Activated T-cell treated with anti-CD3 and anti-CD28 coated beads for 1 hour (primary cell): ENCODE measurements at places on chromosomes 2 and 18.

DNA sequence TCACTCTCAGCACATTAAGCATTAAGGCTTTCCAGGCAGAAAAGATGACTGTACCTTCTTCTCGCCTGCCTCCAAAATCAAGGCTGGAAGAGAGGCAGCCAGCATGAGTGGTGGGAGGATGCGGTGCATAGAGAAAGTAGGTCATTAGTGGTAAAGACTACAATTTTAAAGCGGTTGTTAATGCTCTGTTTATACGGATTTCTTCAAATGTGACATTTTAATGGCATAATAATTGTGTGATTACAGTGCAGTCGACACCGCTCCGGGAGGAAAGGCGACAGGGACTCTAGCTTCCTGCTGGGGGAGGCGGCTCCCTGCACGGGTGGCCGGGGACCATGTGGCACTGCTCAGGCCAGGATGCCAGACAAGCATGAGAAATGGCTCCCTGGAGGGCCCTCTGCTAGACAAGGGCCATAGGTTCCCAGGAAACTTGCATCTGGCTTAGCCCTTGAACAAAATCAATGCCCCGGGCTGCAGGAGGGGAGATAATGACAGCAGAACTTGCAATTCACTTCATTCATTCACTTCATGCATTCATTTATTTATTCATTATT lies 129.6 kb downstream of the GALNT14 start:
- no peak for DNase-seq

- DNase-seq: no peak
These were observed 216.4 kb downstream of the LPIN1 start for GRCh38 chr2:11962707-11963328.

- DNase-seq: no peak
These were observed 170.0 kb downstream of the PIEZO2 start for GRCh38 chr18:10979411-10979810.

GRCh38 chr2:67792681-67793091 lies 270.1 kb downstream of the C1D start:
- no peak for DNase-seq

DNA sequence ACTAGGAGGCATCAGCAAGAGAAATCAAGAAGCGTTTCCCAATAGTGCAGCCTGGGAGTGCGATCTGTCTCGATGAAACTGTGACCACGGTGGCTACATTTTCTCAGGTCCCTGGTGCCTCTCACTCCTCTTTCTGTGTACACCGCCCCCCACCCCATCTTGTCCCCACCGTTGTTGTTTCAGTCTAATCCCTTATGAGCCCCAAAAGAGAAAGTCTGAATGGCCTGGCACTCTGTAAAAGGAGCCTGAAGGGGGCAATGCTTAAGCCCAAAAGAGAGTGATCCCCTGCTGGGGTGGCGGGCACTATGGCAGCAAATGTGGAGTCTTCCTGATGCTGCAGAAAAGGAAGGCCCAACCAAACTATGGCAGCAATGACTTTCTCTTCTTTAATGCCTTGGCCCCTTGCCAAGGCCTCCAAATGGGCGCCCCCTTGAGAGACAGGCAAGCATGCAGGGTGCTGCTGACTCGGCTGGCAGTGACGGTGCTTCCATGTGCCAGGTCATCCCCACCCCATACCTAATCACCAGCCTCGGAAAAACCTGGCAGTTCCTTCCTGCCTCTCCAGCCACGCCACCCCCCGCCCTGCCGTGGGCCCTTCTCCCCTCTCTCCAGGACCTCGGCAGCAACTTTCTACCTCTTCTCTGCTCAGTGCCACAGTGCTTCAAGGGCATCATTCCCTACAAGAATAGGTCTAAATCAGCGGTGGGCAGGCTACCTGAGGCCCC lies 123.0 kb downstream of the CYP26B1 start:
- DNase-seq: no peak

GRCh38 chr2:205475416-205475768 lies 206.9 kb upstream of the NRP2 start:
- no peak for DNase-seq

DNA sequence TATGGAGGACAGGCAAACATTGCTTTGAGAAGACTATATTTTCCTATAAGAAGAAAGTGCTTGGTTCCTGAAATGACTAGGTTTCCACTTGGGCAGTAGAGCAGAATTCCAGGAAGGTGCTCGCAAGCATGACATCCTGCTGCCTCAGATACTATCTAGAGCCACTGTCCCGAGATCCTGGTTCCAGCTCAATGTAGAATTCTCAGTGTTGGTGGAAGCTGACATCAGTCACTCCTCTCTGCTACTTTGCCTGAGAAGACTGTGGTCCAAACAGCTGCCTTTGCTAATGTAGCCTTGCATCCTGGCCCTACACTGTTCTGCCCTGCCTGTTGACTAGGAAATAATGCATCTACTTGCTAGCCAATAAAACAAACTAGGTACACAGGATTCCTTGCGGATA lies 50.0 kb upstream of the ITGA6 start:
- DNase-seq: no peak

- no peak for DNase-seq
These were observed 139.8 kb downstream of the CLIP4 start for GRCh38 chr2:29255004-29255403.

- DNase-seq: peak; percentile 18
These were observed 537 bp downstream of the AGFG1 start for GRCh38 chr2:227472265-227473121.

- no peak for DNase-seq
These were observed 399.8 kb upstream of the ST6GAL2 start for GRCh38 chr2:107285621-107286299.

DNA sequence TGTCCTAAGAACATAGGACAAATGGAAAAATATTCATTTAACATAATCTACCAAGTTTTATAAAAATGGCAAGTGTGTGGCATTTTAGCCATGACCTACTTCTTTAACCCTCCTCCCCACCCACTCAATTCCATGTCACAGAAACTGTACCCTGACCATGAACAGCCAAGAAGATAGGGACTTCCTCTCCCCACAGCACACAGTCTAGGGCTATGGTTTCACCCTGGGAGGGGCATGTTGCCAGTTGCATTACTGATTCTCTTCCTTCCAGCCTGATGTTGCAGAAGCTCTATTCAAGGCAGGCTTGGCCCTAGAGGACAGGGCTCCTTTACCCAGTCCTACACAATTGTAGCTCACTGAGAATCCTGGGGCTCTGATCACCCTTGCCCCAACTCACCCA lies 153.6 kb upstream of the KLF7 start:
- DNase-seq: no peak

DNA sequence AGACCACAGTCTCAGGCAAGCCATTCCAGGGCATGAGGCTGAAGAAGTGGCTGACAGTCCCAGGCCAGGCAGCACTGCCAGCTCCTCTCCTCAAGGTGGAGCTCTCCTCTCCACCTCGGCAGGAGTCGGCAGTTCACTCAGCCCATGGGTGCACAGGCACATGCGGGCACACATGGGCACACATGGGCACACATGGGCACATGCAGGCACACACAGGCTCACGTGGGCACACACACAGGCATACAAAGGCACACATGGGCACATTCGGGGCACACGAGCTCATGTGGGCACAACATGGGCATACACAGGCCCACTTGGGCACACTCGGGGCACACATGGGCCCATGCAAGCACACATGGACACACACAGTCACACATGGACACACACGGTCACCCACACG lies 65.3 kb upstream of the TAF1B start:
- no peak for DNase-seq

DNA sequence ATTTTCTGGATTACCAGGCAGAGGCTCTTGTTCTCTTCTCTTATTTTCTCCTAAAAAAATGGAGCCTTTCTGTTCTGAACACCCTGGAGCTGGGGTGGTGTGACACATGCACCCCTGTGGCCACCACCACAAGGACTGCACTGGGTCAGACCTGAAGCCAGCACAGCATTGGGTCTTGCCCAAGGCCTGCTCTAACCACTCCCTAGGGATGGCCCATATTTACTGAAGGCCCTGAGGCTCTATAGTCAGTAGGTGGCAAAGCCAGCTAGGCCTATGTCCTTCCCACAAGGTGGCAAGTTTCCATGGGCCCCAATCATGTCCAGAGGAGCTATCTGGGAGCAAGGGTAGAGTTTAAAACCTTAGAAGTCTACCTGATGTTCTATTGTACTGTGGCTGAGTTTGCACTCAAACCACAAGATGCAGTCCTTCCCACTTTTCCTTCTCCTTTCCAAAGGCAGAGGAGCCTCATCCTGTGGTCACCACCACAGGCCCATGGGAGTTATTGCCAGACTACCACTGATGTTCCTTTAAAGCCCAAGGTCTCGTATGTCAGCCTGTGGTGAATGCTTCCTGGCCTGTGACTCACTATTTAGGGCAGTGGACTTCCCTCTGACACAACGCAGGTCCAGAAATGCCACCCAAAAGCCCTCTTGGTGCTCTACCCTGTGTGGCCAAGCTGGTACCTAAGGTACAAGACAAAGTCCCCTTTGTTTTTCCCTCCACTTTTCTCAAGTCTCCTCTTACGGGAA lies 15.0 kb upstream of the FMNL2 start:
- DNase-seq: no peak

DNA sequence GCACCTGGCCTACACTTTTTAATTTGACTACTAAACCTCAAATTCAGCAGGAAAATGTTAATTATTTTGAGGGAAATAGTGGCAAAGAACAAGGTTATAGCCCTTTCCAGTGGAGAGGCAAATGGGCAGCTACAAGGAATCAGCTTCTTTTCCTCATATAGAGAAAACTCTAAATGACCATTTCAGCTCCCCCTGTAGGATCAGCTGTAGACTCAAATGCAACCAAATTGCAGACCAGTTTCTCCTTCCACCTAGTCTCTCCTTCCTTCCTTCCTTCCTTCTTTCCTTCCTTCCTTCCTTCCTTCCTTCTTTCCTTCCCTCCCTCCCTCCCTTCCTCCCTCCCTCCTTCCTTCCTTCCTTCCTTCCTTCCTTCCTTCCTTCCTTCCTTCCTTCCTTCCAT lies 158.2 kb downstream of the ZEB2 start:
- no peak for DNase-seq

DNA sequence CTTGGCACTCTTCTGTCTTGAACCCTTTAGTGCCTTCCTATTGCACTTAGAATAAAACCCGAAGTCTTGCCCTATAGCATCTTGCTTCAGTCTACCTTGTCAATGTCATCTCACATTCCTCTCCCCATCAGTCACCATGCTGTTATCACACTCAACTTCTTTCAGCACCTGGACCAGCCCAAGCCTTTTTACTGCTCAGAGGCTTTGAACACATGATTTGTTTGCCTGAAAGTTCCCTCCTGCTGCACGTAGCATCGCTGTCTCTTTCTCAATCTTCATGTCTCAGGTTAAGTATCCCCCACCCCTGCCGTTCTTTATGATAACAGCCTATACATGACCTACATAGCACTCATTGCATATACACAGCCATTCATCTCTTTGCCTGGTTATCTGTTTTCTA lies 41.3 kb upstream of the LGALSL start:
- no peak for DNase-seq

DNA sequence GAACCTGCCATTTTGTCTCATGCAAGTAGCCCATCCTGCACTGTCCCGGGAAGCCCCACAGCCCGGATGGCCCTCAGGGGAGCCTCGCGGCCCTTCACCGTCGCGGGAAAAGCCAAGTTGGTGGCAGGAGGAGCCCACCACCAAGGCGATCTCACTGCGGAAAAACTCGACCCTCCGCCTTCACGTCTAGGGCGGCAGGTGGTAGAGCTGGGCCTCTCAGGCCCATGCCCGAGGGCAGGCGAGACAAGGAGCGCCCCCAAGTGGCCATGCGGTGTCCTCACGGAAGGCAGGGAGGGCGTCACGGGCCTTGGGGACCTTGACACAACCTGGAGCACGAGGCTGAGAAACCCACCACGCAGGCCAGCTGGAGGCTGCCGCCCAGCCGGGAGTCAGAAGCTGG lies 34.8 kb upstream of the SKA1 start:
- DNase-seq: no peak

DNA sequence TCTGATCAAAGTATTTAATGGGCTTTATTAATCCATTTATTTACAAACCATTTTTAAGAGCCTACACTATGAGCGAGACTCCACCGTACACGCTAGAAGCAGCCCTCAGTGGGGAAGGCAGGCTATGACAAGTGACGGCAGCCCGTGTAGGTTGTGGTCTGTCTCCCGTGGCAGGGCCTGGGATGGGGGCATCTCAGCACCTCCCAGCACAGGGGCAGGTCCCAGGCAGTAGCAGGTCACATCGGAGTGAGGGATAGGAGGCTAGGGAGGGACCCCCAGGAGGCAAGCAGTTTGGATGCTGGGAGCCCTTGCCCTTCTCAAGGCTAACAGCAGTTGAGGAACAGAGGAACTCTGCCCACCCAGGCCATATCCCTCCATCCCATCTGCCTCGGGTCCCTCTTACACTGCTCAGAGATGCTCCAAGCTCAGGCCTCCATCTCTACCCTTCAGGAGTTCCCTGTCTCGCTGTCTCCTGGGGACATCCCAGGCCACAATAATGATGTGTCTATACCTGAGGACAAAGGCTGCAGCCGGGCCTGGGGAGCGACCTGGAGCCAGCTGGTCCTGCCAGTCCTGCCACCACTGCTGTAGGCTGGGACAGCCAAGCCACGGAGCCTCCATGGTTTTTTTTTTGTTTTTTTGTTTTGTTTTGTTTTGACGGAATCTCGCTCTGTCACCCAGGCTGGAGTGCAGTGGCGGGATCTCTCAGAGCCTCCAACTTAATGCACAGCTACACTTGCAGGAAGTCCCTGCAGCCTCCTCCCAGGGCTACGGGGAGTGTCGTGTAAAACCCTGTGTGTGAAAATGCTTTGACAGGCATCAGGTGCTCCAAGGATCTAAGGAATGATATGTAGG lies 92.0 kb downstream of the NDUFA10 start:
- no peak for DNase-seq

DNA sequence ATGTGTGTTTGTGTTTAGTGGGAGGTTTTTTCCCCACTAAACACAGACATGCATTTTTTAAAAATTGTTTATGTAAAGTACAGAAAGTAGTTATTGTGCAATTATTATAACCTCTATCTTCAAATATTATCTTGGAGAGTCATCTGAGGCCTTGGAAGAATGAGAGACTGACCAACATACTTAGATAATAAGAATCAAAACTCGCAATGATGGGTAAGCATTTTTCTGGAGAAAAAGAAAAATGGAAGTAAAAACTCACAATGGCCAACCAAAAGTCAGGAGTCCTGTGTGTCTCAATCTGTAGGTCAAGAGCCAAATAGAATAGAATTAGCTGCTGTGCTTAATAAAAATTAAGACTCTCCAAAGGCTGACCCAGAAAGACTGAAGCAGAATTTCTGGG lies 43.0 kb downstream of the MEMO1 start:
- DNase-seq: no peak

GRCh38 chr2:38747007-38747424 lies 4.1 kb downstream of the SRSF7 start:
- DNase-seq: no peak

DNA sequence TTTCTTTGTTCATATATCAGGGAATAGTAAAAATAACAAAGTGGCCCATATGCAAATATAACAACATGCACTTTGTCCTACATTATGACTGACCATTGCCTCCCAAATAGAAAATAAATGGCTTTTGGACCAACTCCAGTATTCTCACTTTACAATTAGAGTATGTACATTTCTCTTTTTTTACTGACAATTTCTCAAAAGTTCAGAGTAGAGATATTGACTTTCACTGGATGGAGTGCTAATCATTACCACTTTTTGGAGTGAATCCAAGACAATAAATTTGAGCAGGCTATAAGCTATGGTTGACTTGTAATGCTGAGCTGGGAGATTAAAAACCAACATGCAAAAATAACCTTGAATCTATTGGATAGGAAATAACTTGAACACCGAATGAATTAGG lies 987.4 kb downstream of the SUCLG1 start:
- DNase-seq: no peak
